ENCODE measurements at places on chromosomes 4 and X. TPM values are rescaled to one million over a fixed set of nuclear protein-coding genes. Genes with fewer than 3 reads are reported as not detected.

Gene GIMD1
- not detected for total RNA-seq

Gene GLRA2
- total RNA-seq, result not detected

Gene EPHA5
- not detected for total RNA-seq

Gene IGFBP7
- not detected for total RNA-seq

Gene NRK
- total RNA-seq, result not detected

Gene PCDH11X
- not detected for total RNA-seq

Gene MAGEA2
- not detected for total RNA-seq

Gene CT83
- total RNA-seq, result not detected
